ENCODE measurements at places on chromosomes 5 and 9.

- DNase-seq, result no peak
Observed at GRCh38 chr9:30172206-30172605, 2212.2 kb upstream of the ACO1 start.

DNA sequence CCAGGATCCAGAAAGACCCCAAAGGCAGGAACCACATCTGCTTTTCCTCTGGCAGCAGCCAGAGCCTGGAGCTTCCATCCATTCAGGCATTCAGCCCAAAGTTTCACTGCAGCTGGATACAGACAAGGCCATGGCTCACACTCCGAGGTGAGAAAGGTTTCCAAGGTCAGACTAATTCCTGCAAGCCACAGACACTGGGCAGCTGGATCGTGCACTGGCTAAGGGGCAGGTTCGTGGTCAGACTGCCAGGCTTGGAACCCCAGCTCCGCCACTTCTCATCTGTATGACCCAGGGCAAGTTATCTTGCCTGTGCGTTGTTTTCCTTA, 36.9 kb downstream of the SPOCK1 start:
- no peak for DNase-seq

- no peak for DNase-seq
Observed at GRCh38 chr5:126941403-126941802, 89.0 kb downstream of the MARCHF3 start.

DNA sequence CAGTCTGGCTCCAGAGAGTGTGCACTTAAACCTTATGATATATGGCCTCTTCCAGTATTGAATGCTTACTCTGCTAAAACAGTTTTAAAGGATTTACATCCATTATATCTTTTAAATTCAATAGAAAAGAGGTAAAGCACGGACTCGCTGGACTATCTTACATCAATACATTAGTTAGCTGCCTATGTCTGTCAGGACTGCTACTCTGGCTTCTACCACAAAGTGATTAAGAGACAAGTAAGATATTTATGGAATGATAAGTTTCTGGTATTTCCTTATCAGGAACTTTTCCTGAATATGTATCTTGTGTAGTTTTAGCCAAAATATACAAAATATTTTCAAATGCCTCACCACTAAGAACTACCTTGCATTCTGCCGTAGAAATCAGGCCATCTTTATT, 295.1 kb downstream of the ISL1 start:
- no peak for DNase-seq

- DNase-seq, result no peak
Observed at GRCh38 chr5:78601559-78602314, 46.8 kb downstream of the LHFPL2 start.

DNA sequence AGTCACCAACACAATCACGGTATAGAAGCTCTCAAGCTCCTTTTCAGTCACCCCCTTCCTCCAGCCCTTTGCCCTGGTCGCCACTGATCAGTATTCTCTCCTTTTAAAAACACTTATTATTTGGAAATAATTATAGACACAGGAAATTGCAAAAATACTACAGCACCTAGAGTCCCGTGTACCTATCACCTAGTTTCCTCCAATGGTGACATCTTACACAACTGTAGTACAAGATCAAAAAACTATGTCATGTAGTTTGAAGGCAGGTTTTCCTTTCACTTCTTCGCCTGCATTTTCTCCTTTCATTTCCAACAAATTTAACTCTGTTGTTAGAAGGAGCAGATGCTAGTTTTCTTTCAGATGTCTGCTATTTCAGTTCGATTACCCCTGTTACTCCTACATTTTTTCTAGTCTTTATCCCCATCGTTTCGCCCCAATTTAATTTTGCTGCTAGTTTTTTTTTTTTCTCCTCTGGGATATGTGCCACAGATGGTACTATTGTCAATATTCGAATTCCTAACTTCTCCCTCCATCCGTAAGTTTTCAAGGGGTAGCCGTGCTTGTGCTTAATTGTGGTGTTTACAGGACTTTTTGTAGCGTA, 612 bp upstream of the ATG10 start:
- no peak for DNase-seq

DNA sequence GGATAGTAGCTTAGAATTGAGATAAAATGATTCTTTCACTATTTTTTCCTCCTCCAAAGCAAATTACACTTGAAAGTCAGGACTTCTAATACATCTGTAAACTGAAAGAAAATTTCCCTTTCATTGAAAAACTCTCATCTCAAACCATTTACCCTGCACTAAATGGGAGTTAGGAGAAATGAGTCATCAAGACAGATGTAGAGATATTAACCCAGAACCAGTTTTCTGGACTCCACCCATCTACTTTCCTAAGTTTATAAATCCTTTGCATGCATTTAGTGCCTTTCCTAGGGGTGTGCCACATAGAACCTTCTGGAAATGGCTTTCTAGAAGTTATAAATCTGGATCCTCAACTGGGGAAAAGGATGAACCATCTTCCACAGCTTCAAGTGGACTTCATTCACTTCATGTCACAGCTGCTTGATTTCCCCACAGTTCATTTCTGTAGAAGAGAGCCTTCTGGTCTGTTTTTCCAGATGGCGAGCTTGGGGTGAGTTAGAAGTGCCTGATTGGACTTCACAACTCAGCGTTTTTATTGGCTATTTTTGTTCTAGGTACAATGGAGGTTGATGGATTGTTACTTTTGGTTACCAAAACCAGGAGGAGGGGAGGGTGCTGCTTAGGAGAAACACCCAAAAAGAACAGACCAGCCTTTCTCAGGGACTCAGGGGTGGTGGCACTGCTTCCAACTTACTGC, 72.5 kb upstream of the GPR151 start:
- DNase-seq, result no peak

DNA sequence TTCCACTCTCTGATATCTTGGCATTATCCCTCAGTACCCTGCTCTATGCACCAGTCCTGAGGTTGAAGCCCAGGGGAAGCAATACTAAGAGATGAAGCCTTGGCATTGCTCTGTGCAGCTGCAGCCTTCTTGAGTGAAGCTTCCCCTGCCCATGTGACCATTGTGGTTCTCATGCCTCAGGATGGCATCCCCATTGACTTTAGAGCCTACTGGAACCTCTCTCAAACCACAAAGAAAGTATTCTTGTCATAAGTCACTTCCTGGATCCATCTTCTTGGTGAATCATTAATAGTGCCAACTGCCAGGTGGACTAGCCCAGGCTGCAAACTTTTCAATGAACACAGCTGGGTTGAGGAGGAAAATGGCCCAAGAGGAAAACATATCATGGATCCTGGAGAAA, 283.9 kb upstream of the RFX3 start:
- no peak for DNase-seq

- no peak for DNase-seq
Observed at GRCh38 chr5:134136771-134137170, 22.3 kb downstream of the TCF7 start.

DNA sequence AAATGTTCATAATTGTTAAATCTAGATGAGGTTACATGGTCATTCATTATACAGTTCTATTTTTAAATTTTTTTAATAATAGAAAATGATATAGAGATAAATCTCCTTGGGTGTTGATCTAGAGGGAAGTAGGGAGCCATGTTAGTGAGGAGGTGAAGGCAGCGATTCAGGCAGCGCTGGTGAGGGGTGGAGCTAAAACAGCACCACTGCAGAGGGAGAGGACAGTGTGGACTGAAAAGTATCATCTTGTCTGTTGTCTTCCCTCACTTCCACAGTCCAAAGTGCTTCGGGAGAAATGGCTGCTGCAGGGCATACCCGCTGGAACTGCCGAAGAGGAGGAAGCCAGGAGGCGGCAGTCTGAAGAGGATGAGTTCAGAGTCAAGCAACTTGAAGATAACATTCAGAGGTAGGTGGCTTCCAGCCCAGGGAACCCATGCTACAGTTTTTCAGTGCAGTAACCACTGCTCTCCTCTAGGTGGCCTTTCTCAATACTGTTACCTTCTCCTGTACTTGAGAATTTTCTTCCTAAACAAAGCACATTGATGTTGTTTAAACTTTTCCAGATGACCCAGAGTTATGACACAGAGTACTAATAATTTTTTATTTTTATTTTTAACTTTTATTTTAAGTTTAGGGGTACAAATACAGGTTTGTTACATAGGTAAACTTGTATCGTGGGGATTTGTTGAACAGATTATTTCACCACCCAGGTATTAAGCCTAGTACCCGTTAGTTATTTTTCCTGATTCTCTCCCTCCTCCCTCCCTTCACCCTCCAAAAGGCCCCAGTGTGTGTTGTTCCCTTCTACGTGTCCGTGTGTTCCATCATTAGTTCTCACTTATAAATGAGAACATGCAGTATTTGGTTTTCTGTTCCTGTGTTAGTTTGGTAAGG, 100.5 kb downstream of the PALM2AKAP2 start:
- DNase-seq, result no peak

DNA sequence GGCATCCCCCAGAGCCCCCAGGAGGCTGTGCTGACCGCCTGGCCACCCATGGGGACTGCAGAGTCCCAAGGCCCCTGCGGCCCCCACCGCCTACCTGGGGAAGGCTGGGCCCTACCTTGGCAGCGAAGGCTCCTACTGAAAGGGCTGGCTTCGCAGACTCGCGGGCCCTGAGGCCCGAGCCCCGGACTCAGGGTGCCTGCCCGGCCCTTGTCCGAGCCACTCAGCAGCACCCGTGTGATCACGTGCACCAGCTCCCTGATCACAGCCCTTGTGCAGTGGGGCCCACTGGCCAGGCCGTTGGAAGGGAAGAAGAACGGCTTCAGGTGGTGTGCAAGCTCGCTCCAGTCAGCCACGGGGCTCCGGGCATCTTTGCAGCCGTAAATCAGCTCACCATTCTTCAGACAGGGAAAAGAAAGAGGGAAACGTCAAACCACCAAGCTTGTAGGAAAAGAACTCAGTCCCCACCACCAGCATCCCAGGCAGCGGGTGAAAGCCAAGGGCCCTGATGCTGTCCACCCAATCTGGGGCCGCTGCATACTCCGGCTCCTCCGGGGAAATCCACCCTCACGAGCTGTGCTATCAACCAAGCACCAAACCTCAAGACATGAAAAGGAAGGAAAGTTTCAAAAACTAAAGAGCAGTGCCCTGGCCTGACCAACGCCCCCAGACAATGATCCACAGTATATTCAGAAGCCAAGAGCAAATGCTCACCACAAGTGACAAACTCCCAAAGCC, 31.9 kb downstream of the IPPK start:
- no peak for DNase-seq

DNA sequence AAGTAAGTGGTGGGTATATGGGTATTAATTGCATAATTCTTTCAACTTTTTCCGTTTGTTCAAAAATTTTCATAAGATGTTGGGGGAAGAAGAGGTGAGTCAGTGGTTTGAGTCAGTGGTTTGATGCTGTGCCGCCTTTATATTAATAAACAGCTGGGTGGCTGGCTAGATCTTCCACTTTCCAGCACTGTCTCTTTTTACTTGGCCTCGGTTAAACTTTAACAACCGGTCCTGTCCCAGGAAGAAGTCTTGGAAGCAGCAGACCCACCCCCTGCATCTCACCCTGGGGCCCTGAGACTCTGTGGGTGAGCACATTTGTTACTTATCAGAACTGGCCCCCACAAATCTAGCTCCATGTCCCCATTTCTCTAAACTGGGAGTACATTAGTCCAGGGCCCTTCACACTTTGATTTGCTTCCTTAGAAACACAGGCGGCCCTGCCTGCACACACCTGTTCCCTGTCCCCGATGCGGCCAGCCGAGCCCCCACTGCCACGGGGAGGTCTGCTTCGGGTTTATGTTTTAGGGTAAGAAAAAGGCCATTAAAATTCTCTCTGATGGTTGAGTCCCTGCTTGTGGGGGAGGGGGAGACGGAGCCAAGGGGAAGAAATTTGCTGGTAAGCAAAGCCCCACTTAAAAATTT, 90.7 kb downstream of the PTCH1 start:
- no peak for DNase-seq

DNA sequence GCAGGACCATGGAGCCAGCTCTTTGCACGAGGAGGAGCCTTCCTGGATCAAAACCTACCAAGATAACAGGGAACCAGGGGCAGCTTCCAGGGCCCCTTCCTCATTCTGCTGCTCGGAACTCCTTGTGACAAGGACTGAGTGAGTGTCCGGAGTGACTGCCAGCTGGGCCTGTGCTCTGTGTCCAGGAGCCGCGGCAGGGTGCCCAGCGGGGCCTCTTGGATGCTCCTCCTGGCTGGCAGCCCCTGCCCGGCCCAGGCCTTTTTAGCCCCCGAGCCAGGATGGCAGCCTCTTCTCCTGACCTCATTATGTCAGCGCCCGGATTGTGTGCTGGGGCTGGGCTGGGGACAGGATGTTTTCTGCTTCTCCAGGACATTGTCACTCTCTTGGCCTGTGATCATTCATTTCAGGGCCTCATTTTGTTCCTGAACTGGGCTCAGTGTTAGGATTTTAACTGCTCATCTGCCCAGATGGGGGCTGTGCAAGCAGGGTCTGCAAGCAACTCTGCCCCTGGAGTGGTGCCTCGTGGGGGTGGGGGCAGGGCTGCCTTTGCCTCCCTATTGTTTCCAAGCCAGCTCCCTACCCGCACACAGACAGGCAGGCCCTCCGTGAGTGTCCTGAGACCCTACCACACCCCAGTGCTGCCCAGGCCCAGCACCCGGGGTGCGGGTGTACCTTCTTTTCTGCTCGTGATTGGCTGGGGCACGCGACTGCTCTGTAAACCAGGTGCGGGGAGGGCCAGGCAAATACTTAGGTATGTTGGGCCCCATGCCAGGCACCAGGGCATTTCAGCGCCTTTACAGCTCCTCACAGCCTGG, 161.6 kb downstream of the COL23A1 start:
- peak; percentile 38 for DNase-seq

- DNase-seq, result no peak
Observed at GRCh38 chr5:96292582-96293247, 140.3 kb downstream of the PCSK1 start.

DNA sequence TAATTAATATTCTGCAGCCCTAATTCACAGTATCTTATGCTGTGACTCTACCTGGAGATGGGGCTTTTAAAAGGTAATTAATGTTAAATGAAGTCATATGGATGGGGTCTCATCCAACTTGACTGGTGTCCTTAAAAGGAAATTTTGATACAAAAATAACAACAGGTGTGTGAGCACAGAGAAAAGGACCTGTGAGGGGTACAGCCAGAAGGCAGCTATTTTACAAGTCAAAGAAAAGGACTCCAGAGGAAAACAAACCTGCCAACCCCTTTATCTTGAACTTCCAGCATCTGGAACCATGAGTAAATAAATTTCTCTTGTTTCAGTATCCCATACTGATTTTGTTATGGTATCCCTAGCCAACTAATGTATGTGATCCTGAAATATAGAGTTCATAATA, 250.3 kb downstream of the TMEM232 start:
- DNase-seq, result no peak

DNA sequence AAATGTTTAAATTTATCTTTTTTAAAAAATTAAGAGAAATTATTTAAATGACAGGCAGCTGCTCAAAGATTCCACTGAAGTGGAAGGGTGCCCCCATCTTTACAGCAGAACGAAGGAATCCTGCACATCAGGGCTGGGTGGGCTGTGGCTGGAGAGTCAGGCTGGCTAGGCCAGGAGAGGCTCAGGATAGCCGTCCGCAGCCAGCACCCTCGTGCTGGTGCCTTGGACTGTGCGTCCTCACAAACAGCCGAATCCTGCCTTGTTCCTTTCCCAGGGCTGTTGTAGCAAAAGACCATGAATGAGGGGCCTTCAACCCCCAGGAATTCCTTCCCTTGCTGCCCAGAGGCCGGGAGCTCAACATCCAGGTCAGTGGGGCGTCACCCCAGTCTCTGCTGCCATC, 64.6 kb upstream of the FCN1 start:
- DNase-seq, result no peak
